EH (cell line): ENCODE measurements at places on chromosomes 5 and 9.

GRCh38 chr9:129247285-129248153 is 69.5 kb upstream of the IER5L start:
- no peak for DNase-seq

DNA sequence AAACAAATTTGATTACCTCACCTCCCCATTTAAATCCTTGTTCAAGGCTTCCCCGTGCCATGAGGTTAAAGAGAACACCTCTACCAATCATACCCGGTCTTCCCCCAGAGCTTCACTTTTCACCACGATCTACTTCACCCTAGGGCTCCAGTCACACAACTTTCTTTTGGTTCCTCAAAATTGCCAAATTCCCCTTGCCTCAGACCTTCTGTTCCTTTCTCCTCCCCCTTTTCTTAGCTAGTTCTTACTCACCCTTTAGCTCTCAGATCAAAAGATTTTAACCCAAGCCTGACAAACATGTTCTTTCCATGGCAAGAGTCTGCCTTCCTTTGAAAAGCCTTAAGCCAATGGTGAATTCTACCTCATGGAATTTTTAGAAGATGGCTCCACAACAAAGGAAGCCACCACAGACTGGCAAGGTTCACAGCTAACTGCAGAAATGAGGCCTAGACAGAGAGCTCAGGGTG is 56.7 kb downstream of the MAPKAP1 start:
- peak; percentile 78 for DNase-seq

DNA sequence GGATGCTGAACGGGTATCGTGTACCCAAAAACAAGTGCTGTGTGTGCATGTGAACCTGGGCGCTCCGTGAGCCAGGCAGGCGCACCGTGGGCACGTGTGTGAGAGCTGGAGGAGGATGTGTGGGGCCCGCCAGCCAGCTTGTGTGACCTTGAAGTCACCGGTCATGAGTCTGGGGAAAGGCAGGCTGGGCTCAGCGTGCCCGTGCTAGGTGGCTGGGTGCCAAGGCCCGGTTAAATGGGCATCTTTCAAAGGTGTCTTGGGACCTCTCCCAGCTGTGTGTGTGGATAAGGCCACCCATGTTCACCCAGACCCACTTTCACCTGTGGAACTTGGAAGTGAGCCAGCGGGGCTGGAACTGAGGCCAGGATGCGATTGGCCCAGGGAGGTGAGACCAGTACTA is 3.4 kb downstream of the KCNT1 start:
- no peak for DNase-seq

GRCh38 chr9:99778836-99779235 is 42.8 kb upstream of the NR4A3 start:
- no peak for DNase-seq

DNA sequence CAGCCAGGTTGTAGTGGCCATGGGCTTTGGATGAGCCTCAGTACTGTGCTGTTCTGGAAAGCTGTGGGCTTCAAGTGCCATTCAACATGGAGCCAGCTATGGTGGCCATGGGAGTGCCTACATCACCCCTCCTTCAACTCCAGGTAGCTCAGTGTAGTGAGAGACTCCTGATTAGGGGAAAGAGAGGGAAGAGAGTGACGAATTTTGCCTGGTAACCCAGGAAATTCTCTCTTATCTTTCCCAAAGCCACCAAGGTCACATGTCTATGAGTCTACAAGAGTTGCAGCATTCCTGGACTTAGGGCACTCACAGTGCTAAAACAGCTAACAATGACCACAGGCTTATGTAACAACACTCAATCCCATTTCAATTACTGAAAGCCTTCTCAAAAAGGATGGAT is 81.7 kb upstream of the SPTLC1 start:
- peak; percentile 63 for DNase-seq

DNA sequence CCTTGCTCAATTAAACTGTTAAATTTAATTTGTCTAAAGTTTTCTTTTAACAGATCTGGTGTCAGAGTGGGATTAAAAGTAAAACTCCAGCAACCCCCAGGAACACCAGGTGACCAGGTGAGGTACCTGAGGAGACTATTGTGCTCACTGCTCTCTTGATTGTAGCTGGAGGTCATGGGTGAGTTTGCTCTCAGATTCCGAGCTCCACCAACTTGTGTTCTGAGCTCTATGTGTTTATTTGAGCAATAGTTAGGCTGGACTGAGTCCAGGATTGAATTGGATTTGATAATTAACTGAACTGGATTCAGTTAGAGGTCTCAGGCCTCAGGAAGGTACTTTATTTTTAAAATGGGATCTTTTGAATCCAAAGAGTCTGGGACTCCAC is 17.9 kb upstream of the SCGB3A2 start:
- DNase-seq, result no peak

GRCh38 chr9:114247077-114247476 is 75.8 kb upstream of the ORM1 start:
- DNase-seq, result no peak

DNA sequence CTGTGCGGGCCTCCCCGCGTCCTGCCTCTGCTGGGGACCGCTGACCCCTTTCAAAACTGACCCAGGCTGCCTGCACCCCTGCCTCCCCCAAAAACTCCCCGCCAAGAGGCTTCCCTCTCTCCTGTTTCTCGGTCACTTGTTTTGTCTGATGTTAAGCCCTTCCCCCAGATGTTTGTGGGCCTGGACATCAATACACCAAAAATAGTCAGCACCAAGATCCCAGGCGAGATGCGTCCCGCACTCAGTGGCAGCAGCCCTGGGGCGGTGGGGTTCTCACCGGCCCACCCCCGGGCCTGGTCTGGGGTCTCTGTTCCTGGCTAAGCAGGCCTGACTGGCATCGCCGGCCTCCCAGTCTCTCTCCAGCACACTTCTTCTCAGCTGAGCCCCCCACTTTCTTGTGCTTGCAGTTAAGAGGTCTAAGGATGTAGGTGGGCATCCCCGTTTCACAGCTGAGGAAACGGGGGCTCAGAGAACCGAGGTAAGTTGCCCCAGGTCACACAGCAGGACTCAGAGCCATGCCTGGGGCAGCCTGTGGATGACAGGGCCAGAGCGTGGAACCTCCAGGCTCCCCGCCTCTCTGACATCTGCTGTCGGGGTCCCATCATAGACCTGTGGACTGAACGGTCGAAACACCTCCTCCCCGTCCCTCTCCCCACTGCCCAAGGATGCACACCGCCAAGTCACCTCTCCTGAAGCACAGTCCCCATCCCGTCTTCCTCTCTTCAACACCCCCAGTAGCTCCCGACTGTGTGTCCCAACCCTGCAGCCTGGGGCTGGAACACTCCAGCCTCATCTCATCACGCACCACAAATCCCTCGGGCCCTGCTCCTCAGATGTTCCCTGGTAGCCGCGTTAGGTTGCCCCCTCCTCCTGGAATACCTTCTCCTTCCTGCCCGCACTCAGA is 16.8 kb downstream of the FIBCD1 start:
- DNase-seq, result no peak

- peak; percentile 99 for DNase-seq
Observed at GRCh38 chr9:88651682-88652633, 117.0 kb downstream of the NXNL2 start.

DNA sequence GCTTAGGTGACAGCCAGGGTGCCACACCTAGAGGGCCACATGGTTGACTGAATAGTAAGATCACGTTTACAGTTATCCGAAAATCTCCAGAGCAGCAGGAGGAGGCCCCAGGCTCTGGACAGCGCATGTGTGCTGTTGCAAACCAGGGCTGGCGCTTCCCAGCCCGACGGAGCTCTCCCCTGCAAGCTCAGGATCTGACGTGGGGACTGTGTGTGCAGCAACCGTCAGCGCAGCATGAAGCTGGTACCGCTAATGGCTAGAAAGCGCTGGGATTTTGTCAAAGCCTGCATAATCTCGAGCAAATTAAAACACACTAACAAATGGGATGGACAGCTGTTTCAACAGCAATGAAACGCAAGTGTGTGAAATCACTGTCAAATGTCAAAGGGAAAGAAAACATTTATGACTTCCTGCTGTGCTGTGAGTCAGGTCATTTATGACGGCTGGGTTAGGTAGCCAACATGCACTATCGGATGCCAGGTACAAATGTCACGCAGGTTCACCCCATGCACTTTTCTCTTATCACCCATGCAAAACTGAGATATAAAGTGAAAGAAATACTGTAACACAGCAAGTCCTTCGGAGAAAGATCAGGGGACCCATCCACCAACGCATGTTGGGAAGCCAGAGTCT is 7.5 kb downstream of the SURF4 start:
- no peak for DNase-seq

DNA sequence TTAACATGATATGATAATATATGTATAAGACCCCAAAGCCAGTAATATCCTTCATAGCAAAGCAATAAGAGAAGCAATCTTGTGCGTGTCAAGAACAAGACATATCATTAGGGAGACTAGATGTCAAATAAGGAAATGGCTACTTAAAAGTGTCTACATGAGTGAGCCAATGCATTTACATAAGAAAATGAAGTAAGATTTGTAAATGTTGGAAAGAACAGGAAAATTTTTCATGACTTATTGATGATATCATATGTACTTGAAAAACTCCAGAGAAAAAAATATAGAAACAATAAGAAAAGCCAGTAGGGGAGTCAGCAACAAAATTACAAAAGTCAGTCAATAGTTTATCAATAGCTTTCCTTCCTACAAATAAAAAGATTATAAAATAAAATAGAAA is 13.8 kb upstream of the MCTP1 start:
- DNase-seq, result no peak

- DNase-seq, result no peak
Observed at GRCh38 chr9:131623655-131624330, 78.5 kb downstream of the PRRT1B start.

DNA sequence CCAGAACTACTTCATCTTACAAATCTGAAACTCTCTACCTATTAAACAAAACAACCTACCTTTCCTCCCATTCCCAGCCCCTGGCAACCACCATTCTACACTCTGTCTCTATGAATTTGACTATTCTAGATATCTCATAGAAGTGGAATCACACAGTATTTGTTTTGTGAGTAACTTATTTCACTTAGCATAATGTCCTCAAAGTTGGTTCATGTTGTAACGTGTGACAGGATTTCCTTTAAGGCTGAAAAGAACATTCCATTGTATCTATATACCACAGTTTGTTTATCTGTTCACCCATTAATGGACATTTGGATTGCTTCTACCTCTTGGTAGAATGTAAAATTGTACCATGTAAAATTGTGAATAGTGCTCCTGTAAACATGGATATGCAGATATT is 70.1 kb upstream of the NXNL2 start:
- DNase-seq, result peak; percentile 51

DNA sequence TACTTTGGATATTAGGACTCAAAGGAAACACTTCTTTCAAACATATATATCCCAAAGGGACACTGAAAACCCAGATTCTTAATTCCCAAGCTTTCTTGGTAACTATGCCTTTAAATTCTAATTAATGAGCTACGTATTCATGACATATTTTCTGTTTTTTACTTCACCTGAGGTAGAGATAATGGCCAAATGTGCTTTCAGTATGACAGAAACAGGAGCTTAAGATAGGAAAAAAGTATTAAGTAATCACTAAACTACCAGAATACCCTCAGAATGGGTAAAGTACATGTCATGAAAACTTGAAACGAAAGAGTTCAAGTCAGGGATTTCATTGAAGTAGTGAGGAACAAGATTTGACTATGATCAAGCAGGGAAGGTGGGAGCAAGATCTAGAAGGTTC is 478.5 kb downstream of the AGTPBP1 start:
- DNase-seq, result no peak

GRCh38 chr5:79745255-79745654 is 55.6 kb downstream of the CMYA5 start:
- no peak for DNase-seq

DNA sequence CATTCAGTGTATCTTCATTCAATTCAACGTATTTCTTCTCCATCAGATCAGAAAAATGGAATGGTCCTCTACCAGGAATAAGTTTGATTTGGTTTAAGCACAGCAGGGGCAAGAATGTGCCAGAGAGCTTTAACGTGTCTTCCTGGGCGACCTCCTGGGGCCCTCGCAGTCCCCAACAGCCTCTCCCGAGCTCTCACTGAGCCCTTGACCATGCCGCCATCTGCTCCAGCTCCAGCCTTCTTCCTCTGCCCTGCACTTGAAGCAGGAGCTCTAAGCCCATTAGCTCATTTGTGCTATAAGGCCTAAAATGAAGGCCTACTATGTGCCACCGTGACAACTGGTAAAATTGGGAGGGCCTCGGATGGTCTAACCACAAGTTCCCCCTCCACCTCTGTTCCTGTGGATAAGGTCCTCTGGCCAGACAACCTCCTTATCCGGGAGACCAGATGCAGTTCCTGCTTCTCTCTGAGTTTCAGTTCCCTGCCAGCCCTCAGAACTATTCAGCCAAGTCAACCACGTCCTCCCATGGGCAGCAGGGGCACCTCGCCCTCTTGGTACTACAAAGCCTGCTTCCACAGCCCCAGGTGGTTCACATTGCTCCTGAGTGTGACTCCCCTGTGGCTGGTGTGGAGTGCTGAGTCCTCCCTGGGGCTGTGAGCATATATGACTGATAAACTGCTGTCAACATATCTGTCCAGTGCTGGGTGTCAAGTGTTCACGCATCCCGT is 35.8 kb downstream of the C5orf15 start:
- no peak for DNase-seq

- no peak for DNase-seq
Observed at GRCh38 chr9:86585422-86586143, 231.4 kb upstream of the TUT7 start.

DNA sequence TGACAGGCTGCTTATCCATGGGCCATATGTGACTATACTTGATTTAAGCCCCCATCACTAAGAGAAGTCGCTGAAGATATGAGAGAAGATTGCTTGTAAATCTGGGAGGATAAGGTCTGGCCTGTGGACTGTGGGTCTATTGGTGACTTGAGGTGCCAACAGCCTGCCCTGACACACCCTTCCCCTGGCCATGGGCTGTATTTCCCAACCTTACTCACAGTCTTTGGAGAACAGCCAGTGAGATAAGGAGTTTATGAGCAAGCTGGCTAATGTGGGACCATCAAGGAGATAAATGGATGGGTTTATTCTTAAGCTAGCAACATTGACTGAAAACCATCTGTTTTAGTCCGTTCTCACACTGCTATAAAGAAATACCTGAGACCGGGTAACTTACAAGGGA is 231.3 kb downstream of the ZSWIM6 start:
- no peak for DNase-seq

DNA sequence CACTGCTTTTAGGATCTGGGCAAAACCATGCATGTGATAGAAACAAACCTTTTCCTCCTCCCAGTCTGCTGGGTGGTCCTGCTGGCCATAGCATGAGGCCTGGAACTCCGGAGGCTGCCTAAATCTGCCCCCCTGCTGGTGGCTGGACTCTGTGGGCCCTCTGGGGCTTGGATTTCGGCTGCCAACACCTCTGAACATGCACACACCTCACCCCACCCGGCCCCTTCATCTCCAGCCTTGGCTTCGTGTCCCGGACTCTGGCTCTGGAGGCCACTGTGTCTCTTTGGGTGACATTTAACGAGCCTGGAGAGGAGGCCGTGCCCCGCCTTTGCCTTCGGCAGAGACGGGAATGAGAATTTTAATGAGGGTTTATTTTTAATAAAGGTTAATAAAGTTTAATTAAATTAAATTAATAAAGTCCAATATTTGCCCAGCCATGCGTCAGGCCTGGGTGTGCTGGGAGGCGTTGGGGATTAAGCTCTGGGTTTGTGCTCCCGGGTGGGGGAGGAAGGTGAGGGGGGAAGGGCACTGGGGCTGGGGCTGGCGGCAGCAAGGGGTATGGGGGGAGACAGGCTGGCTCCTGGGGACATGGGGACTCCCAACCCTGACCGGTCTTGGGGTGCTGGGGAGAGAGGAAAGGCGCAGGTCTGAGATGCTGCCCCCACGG is 251.8 kb downstream of the PBX3 start:
- DNase-seq, result no peak

- no peak for DNase-seq
Observed at GRCh38 chr5:6338135-6338534, 40.2 kb downstream of the MED10 start.
